ENCODE measurements at places on chromosomes 5 and 9.

- DNase-seq, result no peak
Observed at GRCh38 chr9:108836781-108837180, 19.0 kb downstream of the ACTL7B start.

DNA sequence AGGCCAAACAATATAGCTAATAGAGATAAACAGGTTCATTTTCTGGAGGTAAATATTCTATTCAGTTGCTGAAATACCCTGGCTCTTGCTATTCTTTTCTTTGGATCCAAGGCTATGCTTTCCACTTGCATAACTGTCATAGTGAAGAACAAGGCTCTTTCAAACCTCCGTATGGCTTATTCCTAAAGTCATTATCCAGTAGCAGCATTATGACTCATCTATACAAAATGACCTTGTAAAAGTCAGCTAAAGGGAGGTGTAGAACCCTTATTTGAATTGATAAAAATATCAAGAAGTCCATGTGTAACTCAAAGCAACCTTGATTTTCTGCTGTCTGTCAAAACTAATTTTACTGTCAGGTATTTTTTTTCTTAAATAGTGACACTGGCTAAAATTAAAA is 447.8 kb downstream of the PLK2 start:
- DNase-seq, result peak; percentile 16

- no peak for DNase-seq
Observed at GRCh38 chr5:122929980-122930379, 84.6 kb downstream of the SNX24 start.

DNA sequence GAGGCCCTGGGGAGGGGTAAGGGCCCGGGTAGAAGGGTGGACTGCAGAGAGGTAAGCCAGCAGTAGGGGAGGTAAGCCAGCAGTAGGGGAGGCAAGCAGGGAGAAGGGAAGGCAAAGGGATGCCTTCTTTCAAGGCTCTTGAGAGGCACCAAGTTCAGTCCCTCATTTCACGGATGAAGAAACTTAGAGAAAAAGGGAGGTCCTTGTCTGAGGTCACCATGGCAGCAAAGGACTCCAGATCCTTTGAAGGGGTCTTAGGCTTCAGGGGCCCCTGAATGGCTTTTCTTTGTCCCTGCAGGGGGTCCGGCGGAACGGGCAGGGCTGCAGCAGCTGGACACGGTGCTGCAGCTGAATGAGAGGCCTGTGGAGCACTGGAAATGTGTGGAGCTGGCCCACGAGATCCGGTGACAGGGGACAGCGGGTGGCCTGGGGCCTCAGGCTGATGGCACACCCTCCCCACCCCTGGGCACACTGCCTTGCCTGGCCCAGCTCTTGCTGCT is 42.6 kb downstream of the RGS3 start:
- DNase-seq, result no peak

Data from SW480 (cell line).